ENCODE measurements at places on chromosomes 4 and X. TPM values are rescaled to one million over a fixed set of nuclear protein-coding genes. Genes with fewer than 3 reads are reported as not detected.

GRCh38 chrX:16970977-16971376 is 24.5 kb downstream of the REPS2 start:
- DNase-seq, result peak; percentile 18

DNA sequence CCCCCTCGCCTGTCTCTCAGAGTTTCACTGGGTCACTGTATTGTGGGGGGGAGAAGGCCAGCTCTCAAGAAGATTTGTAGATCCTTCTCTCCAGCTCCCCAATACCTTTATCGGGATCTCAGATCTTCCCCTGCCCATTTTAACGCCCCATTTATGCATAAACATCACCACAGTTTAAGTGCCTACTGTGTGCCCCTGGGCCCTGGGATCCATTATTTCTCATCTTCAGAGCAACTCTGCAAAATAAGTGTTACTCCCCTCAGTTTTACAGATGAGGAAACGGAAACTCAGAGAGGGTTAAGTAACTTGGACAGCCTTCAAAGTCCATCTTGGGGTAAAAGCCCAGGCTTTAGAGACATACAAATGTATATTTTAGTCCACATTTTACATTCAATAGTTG is 421 bp upstream of the IGSF1 start:
- no peak for DNase-seq

The XAGE1B gene
- total RNA-seq, result not detected

The CNKSR2 gene
- total RNA-seq, result not detected

- DNase-seq, result peak; percentile 34
These were observed 23.7 kb upstream of the PNMA3 start for GRCh38 chrX:153032397-153033118.

GRCh38 chrX:153336121-153336894 is 2.4 kb downstream of the ZNF275 start:
- DNase-seq, result no peak

- no peak for DNase-seq
These were observed 116.0 kb downstream of the PACRGL start for GRCh38 chr4:20816287-20816686.

The TLR10 gene
- not detected for total RNA-seq

GRCh38 chrX:6225911-6226595 is 2.6 kb downstream of the NLGN4X start:
- DNase-seq, result no peak

DNA sequence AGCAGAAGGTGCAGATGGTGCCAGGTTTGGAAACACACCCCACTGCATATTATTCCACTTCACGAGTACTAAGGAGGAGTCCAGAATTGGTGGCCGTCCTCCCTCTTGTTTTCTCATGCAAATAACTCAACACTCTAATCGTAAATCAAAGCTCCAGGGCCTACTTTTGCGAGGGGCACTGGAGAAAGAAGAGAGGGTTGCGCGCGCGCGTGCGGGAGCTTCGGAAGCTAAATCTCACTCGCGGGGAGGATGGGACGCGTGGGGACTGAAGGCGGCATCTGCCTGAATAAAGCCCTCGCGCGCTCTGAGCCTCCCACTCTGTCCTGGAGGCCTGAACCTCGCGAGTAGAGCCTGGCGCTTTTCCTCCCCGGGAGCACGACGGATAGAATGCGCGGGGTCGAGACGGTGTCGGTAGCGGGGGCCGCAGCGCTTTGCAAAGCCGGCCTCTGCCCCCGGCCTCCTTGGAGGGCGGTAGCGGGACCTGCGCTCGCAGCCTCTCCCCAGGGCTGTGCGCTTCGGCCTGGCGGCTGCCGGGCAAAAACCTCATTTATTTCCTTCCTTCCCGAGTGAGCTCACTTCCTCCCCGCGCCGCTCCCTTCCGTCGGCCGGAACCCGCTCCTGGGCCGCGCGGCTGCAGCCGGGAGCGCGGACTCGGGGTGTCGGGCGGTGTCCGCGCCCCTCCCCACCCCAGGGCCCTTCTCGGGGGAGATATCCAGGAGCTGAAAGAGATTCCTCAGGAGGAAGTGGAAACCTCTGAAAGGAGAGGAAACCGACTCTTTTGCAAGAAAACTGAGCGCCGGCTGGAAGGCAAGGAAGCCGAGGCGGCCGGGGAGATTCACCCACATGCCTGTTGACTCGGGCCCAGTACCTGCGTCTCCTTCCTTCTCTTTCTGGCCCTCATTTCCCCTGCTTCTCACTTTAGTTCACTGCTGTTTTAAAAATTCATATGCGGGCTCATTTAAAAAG is 20.7 kb downstream of the HAND2 start:
- no peak for DNase-seq

GRCh38 chr4:150457802-150458201 is 124.1 kb upstream of the MAB21L2 start:
- DNase-seq, result peak; percentile 16

The HERC3 gene
- 12.5 TPM for total RNA-seq

GRCh38 chr4:1654216-1654955 is 29.7 kb downstream of the FAM53A start:
- no peak for DNase-seq

DNA sequence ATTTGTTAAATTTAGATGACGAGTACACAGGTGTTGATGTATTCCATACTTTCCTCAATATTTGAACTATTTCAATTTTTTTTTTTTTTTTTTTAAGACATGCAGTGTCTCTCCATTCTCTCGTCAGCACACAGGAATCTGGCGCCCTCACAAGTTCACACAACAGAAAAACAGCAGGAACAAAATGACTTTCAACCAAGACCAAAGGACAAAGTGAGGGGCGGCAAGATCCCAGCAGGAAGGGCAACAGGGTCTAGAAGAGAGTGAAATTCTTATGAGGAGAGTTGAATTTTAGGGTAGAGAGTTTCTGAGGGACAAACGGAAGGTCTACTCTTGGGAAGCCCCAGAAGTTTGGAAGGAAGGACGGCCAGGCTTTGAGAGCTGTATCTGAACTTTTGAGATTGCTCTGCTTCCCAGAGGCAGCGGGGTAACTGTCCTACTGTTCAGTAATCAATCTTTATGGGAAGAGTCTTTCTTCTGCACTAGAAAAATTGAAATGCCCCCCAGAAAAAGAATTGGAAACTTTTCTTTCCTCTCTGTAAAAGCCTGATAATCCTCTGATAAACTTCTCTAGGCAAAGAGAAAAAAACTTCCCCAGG is 760.2 kb downstream of the RAB28 start:
- peak; percentile 1 for DNase-seq

- no peak for DNase-seq
These were observed 10.2 kb downstream of the TLR3 start for GRCh38 chr4:186078981-186079638.

DNA sequence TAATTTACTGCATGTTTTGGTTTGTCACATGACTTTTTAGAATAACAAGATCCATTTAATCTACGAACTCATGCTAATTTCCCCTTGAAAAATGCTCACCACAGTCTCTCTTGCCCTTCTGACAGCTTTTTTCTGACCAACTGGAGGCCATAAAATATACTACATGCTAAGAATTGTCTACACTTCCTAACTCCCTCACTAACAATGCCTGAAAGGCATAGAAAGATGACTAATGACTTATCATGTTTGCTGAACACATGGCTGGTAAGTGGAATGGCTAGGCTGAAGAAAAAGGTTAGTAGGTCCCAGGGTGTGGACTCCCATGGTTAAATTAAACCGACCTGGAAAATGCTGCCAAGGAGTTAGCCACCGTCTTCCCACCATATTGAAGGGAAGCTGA is 309.9 kb downstream of the SPOCK3 start:
- DNase-seq, result no peak

DNA sequence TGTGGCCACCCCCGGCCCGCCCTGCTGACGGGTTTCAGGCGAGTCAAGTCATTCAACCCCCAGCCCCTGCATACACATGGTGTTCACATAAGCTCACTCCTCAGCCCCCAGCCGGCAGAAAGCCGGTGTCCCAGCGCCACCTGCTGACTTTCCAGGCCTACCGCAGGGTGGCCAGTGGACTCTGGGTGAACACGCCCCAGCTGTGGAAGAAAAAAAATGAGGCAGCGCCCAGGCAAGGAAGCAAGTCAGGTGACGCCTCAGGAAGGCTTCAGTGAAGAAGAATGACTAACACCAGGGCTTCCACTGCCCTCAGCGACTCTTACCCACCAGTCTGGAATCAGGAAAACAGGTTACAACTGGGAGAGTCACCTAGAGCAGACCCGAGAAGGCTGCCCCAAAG is 15.8 kb downstream of the BCAP31 start:
- DNase-seq, result peak; percentile 78

DNA sequence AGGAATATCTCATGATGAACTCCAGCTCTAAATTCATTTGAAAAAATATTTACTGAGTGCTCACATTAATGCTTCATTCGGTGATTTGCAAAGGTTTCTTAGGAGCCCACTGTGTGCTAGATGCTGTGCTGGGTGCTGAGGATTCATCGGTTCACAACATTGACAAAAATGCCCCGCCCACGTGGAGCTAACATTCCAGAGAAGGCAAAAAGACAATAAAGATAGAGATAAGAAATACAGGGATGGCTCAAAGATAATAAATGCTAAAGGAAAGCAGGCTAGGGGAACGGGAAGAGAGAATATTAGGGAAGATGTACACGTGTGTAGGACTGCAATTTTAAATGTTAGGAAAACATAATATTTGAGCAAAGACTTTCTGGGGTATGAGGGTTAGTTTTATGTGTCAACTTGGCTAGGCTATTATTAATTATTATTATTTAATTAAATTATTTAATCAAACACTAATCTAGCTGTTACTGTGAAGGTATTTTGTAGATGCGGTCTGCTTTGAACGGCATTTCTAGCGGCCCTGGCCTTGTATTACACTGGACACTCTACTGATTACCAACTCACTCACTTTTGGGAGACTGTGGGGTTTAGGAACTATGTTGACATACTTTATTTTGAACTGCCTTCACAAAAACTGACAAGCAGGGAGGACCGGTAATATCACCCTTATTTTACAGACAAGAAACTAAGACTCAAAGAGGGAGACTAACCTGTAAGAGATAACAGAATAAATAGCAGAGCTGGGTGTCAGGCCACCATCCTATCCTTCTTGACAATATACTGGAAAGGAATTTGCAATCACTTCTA is 61.9 kb upstream of the IRF2 start:
- DNase-seq, result no peak

GRCh38 chr4:158656439-158656838 is 15.2 kb downstream of the C4orf46 start:
- DNase-seq, result no peak

GRCh38 chr4:101169044-101170014 is 178.0 kb downstream of the PPP3CA start:
- DNase-seq, result peak; percentile 65

DNA sequence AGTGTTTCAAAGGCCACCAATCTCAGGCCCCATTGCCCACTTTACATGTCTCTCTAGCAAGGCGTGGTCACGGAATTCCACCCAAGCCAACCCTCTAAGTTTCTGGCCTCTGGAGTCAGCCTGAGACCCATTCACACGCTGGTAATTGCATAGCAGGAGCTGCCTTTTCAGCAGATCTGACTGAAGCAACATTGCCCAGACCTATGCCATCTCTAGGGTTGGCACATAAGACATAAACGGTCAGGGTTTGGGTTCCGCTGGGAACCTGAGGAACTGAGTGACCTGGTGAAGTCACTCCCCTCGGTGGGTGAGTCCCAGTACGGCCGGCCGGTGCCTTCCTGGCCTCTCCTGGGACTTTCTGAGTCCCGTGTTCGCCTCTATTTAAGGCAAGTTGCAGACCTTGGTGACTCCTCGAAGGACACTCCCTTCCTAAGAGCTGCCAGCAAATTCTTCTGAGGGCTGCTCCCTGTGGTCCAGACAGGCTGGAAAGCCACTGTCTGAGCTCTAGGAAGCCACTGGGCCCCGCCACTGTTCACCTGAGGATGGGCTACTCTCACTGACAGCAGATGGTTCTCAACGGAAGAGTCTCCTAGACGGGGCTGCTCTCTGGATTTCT is 15.9 kb downstream of the CTAG1A start:
- peak; percentile 86 for DNase-seq

GRCh38 chr4:1002131-1002630 is 9.0 kb upstream of the SLC26A1 start:
- DNase-seq, result no peak

The ING2 gene
- 15.5 TPM for total RNA-seq

GRCh38 chr4:152424396-152424795 is 111.5 kb downstream of the FBXW7 start:
- DNase-seq, result no peak

DNA sequence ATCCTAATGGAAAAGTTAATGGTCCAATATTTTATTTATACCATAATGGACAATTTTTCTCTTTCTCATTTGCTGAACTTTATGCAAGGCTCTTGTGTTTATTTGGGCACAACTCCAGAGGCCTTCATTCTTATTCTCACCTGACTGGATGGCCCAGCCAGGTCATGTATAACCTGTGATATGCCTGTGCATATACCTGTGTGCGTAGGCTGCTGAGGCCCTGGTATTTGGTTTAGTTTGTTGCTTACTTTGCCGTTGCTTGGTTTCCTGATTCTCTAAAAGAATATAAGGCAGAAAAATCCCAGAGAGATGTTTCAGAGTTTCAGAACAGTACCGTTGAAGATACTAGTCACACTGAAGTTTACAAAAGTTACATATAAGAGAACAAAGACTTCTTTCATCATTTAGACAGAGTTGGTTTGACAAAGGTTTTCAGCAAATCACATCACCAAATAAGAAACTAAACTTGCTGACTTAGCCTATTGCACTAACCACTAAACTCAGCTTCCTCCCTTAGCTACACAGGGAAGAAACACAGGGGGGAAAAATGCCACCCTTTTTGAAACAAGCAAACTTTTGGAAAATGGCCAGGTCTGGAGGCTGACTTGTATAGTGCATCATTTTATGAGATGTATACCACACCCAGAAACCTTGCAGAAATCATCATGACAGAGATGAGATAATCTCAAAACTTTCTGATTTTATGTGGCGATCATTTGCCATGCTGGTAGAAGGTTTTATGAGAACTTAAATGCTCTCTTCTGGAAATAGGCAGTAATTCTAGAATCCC is 248.5 kb downstream of the GRIA3 start:
- DNase-seq, result no peak

DNA sequence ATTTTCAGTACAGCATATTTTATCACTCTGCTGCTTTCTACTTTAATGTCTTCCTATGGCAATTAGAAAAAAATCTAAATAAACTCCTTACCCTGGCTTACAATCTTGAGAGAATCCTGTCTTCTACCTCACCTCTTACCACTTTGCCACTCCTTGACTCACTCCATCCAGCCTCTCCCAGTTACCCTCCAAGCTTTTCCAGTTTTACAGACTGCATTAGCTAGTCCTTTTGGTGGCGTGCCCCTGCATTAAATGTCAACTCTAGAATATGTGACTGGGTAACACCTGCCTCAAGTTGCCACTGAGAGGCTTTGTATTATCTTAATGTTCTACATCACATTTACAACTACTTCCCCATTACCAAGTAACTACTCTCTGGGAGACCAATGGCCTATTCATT is 7.5 kb upstream of the CDKL2 start:
- DNase-seq, result no peak

GRCh38 chrX:79325263-79325958 is 41.7 kb downstream of the ITM2A start:
- DNase-seq, result no peak

GRCh38 chr4:22414833-22415232 is 101.0 kb downstream of the ADGRA3 start:
- no peak for DNase-seq

GRCh38 chr4:119933606-119934005 is 133.0 kb downstream of the MAD2L1 start:
- DNase-seq, result no peak

GRCh38 chr4:57418133-57418532 is 307.9 kb upstream of the IGFBP7 start:
- no peak for DNase-seq
